ENCODE measurements at places on chromosomes 16 and 17.

DNA sequence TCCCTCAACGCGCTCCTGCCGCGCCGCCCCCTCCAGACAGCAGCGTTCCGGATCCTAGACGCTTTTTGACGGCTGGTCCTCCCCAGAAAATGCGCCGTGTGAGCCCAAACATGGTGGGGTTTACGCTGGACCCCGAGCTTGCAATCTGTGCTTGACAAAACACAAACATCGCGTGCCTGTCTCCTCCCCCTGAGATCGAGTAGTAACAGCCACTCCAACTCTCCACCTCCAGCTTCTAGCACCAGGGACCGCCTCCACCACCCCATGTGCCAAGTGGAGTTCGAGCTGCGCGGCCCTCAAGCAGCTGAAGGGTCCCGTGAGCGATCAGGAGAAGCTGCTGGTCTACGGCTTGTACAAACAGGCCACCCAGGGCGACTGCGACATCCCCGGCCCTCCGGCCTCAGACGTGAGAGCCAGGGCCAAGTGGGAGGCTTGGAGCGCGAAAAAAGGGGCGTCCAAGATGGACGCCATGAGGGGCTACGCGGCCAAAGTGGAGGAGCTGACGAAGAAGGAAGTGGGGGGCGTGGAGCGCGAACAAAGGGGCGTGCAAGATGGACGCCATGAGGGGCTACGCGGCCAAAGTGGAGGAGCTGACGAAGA lies 656 bp upstream of the GEMIN4 start:
- DNase-seq = peak; percentile 16

DNA sequence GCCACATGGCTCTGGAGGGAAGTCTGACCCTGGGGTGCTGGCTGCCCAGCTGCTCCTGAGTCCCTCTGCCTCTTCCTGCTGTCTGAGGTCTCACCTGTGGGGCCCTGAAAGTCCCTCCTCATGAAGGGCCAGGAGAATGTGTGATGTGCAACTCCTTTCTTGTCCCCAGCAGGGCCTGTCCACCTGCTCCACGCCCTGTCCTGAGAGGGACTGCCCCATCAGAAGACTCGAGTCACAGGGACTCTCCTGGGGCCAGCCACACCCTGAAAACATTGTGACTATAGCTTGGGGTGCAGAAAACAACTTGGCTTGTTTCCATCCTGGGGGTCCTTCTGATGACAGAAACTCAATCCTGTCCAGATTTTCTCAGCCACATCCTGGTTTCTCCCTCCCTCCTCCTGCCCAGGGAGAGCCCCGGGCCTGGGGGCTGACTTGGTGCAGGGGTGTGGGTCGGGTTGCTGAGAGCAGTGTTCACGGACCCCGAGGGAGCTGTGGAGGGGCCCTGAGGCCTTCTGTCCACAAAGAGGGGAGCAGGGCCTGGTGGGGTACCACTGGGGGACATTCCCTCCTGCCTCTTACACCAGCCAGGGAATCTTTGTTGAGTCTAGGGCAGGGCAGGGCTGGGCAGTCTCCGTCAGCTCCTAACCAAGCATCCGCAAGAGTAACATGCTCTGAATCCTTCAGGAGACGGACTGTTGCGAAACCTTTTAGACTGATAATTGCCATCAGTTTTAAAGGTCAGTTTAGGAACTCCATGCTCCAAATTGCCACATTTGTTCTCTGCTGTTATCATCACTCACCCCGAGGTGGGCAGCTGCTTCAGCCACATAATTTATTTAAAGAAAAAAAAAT lies 45.9 kb downstream of the NT5M start:
- DNase-seq = no peak

GRCh38 chr16:89344846-89345611 lies 127.5 kb downstream of the ZNF778 start:
- DNase-seq = no peak

DNA sequence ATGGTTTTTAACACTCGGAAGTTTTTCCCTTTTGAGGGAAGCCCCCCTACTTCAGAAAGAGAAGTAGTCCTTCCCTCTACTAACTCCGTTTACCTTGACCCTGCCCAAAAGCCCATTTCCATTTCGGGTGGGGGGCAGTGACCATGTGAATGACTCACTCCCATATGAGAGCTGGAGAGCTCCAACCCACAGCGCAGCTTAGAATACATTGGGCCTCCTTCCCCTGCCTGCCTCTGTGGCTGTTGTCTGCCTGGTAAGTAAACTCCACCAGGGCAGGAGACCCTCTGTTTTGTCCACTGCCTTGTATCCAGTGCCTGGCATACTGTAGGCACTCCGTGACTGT lies 985 bp downstream of the SGSM2 start:
- no peak for DNase-seq

GRCh38 chr17:77507111-77507885 lies 366.5 kb downstream of the SEC14L1 start:
- DNase-seq = no peak

GRCh38 chr16:22291860-22292318 lies 5.3 kb upstream of the POLR3E start:
- DNase-seq = no peak

DNA sequence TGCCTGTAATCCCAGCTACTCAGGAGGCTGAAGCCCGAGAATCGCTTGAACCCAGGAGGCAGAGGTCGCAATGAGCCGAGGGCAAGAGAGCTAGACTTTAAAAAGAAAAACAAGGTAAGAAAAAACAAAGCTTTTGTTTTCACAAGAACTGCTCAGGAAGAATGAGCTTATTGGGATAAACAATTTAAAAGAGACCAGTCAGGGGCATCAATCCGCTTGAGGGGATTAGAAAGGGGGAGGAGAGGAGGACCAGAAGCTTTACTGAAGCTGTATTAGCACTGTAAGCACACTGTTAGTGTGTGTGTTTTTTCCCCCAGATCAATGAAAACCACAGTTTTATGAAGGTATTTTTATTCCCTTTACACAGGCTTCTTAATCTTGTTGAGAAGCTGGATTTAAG lies 8.8 kb downstream of the TMEM170A start:
- DNase-seq = no peak

DNA sequence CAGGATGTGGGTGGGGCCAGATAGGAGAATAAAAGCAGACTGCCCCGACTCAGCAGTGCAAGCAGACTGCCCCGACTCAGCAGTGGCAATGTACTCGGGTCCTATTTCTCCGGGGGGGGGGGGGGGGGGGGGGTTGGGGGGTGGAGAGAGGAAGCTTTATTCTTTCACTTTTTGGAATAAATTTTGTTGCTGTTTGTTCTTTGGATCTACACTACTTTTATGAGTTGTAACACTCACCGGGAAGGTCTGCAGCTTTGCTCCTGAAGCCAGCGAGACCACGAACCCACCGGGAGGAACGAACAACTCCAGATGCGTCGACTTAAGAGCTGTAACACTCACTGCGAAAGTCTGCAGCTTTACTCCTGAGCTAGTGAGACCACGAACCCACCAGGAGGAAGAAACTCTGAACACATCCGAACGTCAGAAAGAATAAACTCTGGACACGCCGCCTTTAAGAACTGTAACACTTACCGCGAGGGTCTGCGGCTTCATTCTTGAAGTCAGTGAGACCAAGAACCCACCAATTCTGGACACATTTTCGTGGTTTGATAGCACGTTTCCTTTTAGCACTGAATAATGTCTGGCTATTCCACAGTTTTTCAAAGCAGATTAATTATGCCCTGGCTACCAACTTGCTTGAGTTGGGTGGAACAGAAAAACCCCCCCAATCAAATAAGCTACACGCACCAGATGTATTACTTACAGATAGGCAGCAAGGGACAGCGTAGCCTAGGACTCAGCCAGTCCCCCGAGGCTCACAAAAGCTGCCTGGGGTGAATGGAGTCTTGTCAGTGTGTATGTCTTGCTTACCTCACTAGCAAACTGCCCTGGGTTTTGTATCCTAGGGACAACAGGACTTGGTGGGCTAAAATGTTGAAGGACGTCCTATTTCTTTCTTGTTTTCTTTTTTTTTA lies 11.9 kb downstream of the FZD2 start:
- no peak for DNase-seq

GRCh38 chr17:76734080-76734840 lies 2.9 kb downstream of the SRSF2 start:
- DNase-seq = no peak

DNA sequence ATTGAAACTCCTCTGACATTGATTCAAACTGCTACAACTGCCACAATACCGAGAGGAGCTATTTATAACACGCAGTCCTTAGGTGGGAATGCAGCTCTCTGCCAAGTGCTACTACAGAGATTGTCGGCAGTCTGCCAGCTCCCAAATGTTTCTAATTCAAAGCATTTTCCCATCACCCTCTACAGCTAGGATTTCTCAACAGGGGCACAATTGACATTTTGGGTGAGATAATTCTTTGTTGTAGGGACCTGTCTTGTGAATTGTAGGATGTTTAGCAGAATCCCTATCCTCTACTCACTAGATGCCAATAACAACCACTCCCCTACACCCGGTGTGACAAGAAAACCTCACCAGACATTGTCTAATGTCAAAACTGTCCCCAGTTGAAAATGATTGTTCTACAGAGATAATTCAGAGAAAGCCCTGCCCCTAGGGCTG lies 7.8 kb upstream of the N4BP1 start:
- DNase-seq = no peak

- DNase-seq = no peak
Observed at GRCh38 chr17:29168079-29168758, 12.0 kb downstream of the MYO18A start.

- no peak for DNase-seq
Observed at GRCh38 chr16:78817200-78817739, 717.8 kb downstream of the WWOX start.

DNA sequence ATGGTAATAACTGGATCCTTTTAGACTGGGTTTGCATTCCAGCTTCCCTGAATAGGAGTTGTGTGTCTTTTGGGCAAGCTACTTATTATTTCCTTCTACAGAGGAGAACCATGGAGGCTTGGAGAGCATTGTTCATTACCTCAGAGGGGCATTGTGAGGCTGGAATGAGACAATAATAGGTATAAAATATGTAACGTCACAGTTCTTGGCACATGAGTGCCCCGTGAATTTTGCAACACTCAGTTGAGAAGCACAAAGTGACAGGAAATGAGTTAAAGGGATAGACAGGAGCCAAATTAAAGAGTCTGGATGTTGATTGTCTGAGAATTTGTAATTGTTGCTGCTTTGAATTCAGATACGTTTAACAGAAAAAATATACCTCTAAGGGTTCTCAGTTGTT lies 92.2 kb downstream of the CDH8 start:
- no peak for DNase-seq

DNA sequence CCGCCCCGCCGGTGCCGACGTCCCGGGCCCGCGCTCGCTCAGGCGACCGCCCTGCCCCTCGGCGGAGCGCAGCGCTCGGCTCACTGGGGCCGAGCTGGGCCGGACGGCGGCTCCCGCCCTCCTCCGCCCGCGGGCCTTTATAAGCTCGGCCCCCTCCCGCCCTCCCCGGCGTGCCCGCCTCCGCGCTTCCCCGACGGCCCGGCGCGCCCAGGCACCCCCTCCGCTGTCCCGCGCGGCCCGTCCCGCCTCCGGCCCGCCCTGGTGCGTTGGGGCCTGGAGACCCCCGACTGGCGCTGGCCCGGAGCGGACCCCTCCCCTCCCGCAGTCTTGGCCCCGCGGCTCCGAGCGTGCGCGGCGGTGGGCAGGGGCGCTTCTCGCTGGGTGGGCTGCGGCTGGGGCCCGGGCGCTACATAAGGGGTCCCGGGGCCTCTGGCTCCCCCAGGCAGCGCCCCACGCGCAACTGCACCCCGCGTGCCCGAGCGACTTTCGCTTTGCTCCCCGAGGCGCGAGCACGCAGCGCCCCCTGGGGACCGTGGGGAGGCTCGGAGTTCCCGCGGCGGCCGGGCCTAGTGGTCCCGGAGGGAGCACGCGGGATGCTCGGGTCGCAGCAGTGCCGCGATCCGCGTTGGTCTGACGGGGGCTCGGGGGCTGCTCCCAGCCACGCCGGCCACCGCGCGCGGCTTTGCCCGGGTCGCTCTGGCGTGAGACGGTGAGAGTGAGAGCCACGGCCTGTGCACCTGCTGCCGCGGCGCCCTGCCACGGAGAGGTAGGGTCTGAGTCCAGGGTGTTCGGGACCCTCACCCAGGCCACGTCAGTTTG lies at the start of gene PIEZO1:
Gene PIEZO1, minus strand, starts transcription at position 115 of the 819 bp plus-strand sequence. CDS start 256 bp downstream, outside the sequence.
- DNase-seq = peak; percentile 77

- DNase-seq = no peak
Observed at GRCh38 chr16:12229759-12230594, 253.4 kb downstream of the SNX29 start.

DNA sequence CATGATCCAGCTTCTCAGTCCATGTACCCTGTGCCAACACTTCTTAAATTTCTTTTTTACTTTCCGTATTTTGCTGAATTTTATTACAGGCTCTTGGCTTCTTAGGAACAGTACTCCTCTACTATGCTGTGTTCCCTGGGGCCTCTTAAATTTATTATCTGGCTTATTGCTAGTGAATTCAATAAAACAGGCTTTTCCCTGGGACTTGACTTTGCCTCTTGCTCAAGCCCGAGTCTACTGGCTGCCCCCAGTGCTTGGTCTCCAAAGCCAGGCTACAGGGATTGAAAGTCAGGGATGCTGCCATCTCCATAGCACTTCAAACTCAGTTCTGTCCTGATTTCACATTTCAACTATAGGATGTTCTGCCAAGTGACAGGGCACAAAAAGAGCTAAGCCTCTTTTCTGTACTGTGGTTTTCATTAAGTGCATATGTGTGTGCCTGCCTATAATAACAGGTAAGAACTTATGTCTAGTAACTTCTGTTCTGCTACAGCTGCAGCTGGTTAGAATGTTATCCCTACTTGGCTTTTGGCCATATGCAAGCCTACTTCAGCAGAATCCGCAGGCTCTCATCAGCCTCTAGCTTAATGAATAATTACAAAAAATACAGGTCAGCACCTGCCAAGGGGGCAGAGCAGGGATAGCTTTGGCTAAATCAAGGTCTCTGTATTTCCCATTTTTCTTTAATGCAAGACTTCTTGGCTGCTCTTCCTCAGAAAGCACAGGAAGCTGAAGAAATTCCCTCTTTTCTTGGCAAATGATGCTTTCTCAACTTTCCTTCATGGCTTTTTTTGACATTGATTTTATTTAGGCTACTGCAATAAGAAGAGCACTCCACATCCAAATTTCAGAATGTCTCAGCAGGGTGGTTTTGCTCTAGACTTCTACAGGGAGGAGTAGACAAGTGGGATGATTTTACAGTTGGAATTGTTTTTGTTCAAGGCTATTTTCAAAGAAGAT lies 8.2 kb downstream of the FAM20A start:
- no peak for DNase-seq

- no peak for DNase-seq
Observed at GRCh38 chr17:82239926-82240505, 11.2 kb downstream of the SLC16A3 start.

DNA sequence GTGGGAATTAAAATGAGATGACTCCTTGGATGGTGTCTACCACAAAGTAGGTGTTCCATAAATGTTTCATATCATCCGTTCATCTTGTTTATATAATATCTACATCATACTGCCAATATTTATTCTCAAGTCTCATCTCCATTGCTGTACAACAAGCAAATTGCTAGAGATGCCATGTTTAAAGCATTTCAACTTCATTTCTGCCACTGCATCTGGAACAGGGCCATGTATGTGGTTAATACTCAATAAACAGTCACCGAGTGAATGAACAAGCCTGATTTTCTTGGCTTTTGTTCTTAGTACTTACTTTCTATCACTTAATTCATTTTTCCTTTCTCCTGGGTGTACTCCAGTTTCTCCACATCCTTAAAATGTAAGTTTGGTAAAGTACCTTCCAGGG lies 107.6 kb downstream of the KCNJ2 start:
- DNase-seq = no peak

- peak; percentile 59 for DNase-seq
Observed at GRCh38 chr17:17682737-17683680, 1.8 kb downstream of the RAI1 start.

GRCh38 chr17:66260275-66260674 lies 31.1 kb upstream of the APOH start:
- DNase-seq = no peak

- no peak for DNase-seq
Observed at GRCh38 chr16:48383877-48384519, 1.2 kb downstream of the SIAH1 start.

Measured in stimulated activated CD4-positive, alpha-beta T cell treated with anti-CD3 and anti-CD28 coated beads, Interleukin-15, amount 100 ng/mL, for 1 hour (primary cell).